ENCODE measurements at places on chromosomes 7 and 10. TPM values are rescaled to one million over a fixed set of nuclear protein-coding genes. Genes with fewer than 3 reads are reported as not detected.

Gene MICU1
- total RNA-seq: 54.5 TPM

Gene TFPI2
- 18.0 TPM for total RNA-seq

Gene TMEM273
- 5.2 TPM for total RNA-seq

Gene TSPAN33
- 11.2 TPM for total RNA-seq

Gene TMEM196
- total RNA-seq: not detected

Gene OR2A42
- total RNA-seq: not detected

Gene SNCG
- 2.2 TPM for total RNA-seq

Gene PAPOLB
- total RNA-seq: 0.02 TPM

Gene NUTM2B
- total RNA-seq: 0.84 TPM

Gene ZNF479
- total RNA-seq: not detected

Gene VIPR2
- total RNA-seq: 0.68 TPM

Gene C7orf57
- 0.06 TPM for total RNA-seq

Gene OR6B1
- total RNA-seq: not detected

Gene LIPN
- total RNA-seq: not detected

Gene SYT15B
- total RNA-seq: 2.7 TPM

Gene CYP26C1
- total RNA-seq: not detected

Gene GIMAP2
- total RNA-seq: 19.7 TPM

Gene PHYHIPL
- total RNA-seq: 0.06 TPM

Gene KCNMA1
- total RNA-seq: 8.4 TPM

Gene SAMD9L
- 21.2 TPM for total RNA-seq

Gene SLC39A12
- not detected for total RNA-seq

Gene GHRHR
- total RNA-seq: not detected

Gene RALA
- 15.4 TPM for total RNA-seq

Gene MTURN
- 4.8 TPM for total RNA-seq

Gene ARHGEF35
- 0.43 TPM for total RNA-seq

Gene CALML3
- total RNA-seq: not detected

Gene FZD1
- total RNA-seq: 6.9 TPM

Gene BLNK
- total RNA-seq: 0.10 TPM

Gene MALRD1
- not detected for total RNA-seq

Gene FLNC
- 0.14 TPM for total RNA-seq

Gene ITIH5
- 0.29 TPM for total RNA-seq

Gene ZNF467
- 1.1 TPM for total RNA-seq

Gene CDCA7L
- total RNA-seq: 109 TPM

Gene PAXIP1
- 13.4 TPM for total RNA-seq

Gene NEUROG3
- 0.14 TPM for total RNA-seq

Gene CLEC5A
- not detected for total RNA-seq

Gene NRF1
- total RNA-seq: 16.9 TPM

Gene GIMAP5
- 1.2 TPM for total RNA-seq

Gene OR9A2
- total RNA-seq: not detected

Gene PILRB
- 4.6 TPM for total RNA-seq

Gene SYNPO2L
- 0.02 TPM for total RNA-seq

Gene CDHR1
- total RNA-seq: 0.29 TPM

Gene PPA1
- total RNA-seq: 357 TPM
